ENCODE measurements at places on chromosomes 6 and 20.

DNA sequence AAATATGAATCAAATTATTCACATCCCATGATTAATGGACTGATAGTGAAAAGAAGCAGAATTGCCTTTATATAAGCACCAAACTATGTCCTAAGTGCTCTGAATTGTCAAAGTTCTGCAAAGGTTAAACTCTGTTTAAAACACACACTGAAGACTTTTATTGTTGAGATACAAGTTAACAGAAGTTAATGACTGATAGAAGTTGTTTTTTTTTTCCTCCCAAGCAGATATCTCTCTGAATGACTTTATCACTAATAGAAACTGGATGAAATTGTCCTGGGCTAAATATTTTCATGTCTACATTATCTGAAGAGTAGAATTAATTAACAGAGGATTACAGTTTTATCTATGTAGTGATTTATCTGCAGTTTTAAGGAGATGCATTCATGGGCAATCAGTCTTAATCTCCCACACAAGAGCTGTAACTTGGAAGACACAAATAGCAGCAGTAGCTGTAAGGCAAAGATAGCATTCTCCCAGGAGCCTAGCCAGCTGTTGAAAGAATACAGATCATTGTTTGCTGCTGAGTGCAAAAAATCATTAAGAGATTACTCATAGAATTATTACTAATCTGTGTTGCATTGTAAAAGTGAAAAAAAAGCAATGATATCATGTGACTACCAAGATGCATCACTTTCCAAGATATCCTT is 49.9 kb downstream of the BMP5 start:
- DNase-seq: no peak

DNA sequence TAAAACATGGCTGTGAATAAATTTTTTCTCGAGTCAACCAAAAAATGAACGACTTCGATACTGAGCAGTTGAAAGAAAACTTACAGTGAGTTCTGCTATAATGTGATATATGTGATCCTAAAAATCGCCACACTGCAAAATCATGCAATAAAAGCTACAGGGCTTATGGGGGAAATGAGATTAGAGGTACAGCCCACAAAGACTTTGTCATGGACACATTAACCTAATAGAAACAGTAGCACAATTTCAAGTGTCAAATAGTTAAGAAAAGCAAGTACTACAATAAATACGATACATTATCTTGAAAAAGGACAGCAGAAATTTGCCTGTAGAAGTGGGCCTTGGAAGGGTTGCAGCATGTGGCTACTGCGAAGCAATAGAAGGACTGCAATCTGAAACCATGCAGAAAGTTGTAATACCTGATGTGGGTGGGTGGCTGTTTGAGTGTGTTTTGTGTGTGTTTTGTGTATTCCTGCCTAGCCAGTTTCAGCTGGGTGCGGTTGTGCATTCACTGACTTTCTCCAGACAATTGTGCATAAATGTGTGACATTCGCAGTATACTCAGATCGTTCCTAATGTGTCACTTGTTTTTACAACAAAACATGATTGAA is 79.1 kb downstream of the RPP40 start:
- no peak for DNase-seq

GRCh38 chr20:58843128-58843556 is 7.6 kb downstream of the GNAS-AS1 start:
- no peak for DNase-seq

DNA sequence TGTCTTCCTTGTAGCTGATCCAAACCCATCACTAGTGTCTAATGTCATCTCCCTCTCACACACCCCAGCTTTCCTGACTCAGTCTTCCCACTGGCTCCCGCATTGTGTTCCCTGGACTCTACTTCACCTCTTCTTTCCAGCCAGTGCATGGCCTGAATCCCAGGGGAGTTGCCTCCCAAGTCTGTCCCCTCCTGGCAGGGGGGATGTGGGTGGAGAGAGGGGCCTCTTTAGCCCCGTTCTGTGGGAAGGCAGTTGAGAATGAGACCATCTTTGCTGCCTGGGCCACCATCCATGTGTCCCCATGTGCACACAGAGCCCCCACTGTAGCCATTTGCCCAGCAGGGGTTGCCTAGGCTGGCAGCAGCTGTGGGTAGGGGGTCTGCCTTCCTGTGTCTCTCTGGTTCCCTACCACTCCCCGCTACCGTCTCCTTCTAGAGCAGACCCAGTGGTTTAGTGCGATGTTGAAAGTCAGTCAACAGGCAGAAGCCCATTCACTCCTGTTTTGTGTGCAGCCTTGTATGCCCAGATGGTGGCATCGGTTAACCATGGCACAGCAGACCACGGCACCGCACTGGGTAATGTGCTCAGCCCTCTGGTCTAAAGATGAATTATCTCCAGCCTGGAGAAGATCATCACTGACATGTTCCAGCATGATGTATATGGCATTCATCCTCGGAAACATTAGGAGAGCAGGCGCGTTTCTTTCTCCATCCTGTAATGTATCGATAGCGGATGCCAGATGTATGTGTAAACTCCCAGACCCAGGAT is 178.8 kb upstream of the SNX9 start:
- DNase-seq: peak; percentile 28

DNA sequence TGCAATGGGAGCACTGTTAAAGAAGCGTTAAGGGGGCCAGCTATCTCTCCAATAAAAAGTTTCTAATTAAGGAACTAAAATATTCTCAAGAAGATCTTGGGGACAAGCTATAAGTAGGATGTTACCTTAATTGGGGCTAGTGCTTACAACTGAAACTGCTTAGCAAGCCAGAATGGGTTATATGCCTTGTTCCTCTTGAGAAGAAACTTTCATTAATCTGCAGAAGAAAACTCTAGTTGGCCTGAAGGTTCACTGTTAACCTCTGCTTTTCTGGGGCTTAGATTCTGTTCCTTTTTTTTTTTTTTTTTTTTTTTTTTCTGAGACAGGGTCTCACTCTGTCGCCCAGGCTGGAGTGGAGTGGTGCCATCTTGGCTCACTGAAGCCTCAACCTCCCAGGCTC is 82.2 kb downstream of the BACH2 start:
- no peak for DNase-seq

- no peak for DNase-seq
Measured at GRCh38 chr20:48784273-48784641, 43.5 kb downstream of the PREX1 start.

GRCh38 chr6:108831104-108831503 is 17.1 kb upstream of the ARMC2 start:
- DNase-seq: no peak

- no peak for DNase-seq
Measured at GRCh38 chr20:57244627-57245214, 21.7 kb downstream of the BMP7 start.

DNA sequence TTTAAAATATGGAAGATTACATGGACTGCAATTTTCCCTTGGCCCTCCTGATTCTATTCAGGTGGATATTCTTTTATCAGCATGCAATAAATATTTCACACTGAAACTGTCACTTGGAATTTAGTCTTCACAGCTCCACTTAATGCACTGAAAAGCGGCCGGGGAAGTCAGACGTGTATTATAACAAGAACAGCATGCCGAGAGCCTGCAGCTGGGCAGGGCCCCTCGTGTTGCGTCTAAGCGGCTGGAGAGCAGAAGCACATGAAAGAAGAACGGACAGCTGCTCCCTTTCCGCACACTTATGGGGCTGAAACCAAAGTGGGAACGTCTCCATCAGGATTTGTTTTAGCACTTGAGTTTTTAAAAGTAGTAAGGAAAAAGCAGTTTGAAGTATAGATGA is 57.2 kb downstream of the LYRM4 start:
- DNase-seq: no peak

DNA sequence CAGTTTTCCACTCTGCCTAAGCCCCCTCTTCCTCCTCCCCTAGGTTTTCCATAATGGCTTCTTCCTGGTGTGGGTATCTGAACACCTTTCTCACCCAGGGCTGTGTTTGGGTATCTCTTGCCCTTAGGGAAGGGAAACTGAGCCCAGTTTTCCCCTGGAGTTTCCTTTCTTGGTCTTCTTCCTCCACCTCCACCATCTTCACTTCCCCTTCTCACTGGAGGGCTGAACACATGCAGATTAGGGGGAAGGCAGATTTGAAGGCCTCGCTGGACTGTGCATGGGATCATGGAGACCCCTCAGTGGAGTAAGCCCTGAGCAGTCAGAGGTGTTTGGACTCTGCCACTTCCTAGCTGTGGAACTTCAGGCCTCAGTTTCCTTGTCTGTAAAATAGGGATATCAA is 27.8 kb downstream of the FOXP4 start:
- no peak for DNase-seq

DNA sequence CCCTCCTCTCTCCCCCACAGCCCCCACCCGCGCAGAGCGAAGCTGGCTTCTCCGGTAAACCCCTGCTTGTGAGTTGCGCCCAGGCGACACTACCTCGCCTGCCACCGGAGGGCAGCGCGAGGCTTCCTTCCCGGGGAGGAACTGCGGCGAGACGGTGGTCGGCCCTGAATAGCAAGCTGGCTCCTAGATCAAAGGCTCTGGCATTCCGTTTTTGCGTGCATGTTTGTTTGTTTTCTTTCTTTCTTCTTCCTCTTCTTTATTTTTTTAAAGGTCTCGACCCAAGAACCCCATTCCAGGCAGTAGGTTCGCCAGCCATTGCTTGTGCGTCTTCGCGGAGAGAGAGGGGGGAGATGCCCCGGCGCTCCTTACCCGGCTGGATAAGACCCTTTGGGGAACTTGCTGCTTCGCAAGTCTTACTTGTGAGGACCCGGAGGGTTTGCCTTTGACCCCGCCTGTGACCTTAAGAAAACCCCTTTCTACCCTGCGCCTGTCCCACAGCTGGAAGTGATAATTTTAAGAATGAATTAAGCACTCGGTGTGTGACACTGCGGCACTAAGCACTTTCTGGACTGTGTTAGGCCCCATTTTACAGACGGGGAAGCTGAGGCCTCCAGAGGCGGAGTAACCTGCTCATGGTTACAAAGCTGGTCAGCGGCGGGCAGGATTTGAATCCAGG is 92.7 kb upstream of the SIRPA start:
- peak; percentile 5 for DNase-seq

DNA sequence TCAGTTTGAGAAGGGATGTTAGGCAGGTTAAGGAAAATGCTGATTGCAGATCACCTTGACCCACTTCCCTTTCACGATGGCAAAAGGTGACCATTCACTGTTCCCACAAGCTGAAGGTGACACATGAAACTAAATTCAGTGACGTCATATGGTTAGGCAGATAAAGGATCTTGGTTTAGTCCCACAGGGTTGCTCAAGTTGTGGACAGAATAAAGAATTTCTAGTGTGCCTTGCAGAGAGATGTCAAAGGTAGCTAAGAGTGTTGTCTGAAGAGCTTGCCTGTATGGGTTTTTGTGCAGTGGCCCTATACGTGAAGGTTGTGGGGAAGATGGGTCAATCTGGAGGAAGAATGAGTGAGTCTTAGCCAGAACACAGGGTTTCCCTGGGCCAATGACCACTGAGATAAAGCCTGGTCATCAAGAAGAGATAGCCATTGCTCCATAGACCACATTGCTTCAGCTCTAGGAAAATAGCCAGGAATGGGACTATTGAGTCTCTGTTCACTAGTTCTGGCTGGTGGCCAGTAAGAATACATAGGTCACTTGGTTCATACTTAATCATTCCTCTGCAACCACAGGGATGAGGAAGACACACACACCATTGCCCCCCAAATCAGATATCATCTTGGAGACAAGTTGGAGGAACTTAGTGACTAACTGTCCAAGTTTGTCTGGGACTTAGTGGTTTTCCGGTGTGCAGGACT is 148.5 kb upstream of the ATXN1 start:
- DNase-seq: no peak

DNA sequence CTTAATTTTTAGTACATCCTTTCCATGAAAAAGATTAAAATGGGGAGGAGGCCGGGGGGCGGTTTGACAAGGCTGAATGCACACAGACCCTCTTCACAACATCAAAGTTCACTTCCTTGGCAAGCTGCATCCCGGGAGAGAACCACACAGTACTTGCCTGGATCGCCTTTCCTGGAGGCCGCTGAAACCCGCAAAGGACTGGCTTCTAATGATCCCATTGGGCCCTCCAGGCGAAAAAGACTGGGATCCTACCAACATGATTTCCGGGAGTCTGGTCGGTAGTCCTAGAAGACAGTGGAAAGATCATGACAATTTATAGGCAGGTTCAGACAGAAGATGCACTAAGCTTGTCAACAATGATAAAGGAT is 60.2 kb downstream of the RIPOR2 start:
- no peak for DNase-seq

DNA sequence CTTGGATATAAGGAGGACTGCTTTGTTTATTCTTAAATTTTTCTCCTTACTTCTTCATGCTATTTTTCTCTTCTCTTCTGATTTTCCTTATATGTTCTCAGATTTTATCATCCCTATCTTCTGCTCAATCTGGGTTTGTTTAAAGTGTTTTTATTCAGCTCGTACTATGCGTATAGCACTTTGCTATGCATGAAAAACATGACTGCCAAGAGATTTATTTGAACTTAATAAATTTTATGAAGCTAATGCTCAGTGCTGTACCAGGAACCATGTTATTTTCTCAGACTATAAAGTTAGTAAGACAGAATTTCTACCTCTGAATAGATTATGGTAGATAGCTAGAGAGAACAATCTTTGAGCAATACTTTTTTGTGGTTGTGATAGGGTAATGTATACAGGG is 305.9 kb downstream of the LAMA2 start:
- DNase-seq: no peak

GRCh38 chr6:88374553-88374952 is 208.4 kb upstream of the CNR1 start:
- DNase-seq: no peak

GRCh38 chr6:80223743-80224212 is 117.3 kb downstream of the BCKDHB start:
- no peak for DNase-seq

DNA sequence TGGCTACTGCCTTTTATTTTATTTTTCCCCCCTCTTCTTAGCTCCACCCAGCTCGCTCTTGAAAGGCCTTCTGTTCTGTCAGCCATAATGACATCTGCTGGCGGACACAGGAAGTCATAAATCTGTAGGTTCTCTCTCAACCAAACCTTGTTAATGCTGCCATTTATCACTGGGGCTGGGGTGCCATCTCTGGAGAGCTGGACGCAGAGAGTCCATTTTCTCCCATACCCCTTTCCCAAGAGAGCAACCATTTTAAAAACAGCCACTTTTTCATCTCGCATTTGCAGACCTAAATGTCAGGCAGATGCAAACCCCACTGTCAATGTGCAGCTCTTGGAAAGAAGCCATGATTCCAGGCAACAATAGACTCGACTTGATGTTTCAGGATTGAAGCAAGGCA is 13.0 kb upstream of the TSHZ2 start:
- DNase-seq: no peak

DNA sequence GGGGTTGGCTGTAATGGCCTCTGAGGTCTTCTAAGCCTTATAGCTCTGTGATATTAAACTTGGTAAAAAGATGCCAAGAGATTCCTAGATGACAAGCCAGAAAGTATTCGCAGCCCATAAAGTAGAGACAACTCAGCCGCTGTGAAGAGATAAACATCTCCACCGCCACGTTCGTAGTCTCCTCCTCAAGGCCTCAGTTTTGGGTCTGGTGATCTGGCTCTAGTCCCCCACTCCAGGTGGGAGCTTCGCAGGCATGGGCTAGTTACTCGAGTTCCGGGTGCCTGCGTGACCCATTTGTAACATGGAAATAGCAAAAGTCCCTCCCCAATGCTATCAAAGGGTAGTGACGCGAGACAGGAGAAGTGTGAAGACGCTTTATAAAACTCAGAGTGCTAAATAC is 28.3 kb upstream of the AFDN start:
- no peak for DNase-seq

GRCh38 chr20:18750735-18751134 is 62.8 kb upstream of the SCP2D1 start:
- DNase-seq: no peak

GRCh38 chr6:365835-366234 is 25.7 kb upstream of the IRF4 start:
- DNase-seq: no peak

GRCh38 chr20:10216146-10216791 is 2.4 kb upstream of the SNAP25 start:
- DNase-seq: no peak
